Fibroblast of skin of back (primary cell): ENCODE measurements at places on chromosomes 4 and X.

- no peak for DNase-seq
Observed at GRCh38 chr4:10079912-10080588, 36.5 kb downstream of the WDR1 start.

DNA sequence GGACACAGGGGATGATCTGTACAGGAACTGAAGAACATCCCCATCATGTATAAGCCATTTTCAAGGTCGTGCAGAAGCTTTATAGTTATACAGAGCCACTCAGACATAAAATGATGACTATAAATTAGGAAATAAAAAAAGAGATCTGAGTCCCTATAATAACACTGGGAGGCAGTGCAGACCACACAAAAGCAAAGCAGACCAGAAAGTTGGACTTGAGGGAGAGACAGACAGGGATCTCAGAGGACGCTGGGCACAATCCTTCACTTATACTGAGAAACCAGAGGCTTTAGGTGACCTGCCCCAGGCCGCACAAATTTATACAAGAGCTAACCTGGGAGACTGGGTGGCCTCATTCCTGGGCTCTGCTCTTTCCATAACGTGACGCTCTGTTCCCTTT lies 70.5 kb downstream of the HADH start:
- peak; percentile 50 for DNase-seq

GRCh38 chr4:81506731-81507130 lies 35.0 kb upstream of the RASGEF1B start:
- no peak for DNase-seq

GRCh38 chr4:8861576-8862295 lies 9.9 kb downstream of the HMX1 start:
- no peak for DNase-seq

GRCh38 chr4:174742561-174742960 lies 86.5 kb downstream of the GLRA3 start:
- DNase-seq = no peak

- DNase-seq = peak; percentile 73
Observed at GRCh38 chrX:130975947-130976346, 72.9 kb upstream of the ENOX2 start.

- no peak for DNase-seq
Observed at GRCh38 chr4:109229028-109229427, 73.4 kb downstream of the COL25A1 start.

DNA sequence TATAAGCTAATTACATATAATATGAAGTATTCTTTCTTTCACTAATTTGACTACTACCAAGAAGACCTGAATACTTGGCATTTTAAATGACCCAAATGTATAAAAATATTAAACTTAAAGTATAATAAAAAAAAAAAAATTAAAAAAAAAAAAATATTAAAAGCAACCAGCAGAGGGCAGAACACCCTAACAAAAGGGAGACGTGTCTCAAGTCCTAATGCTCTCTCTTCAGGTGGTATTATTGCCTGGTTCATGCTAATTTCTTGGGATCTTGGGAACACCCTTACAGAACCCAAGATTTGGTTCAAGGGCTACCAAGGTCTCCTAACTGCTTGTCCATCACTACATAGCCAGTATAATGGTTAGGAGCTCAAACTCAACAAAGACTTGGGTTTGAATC lies 754.8 kb downstream of the RAB28 start:
- peak; percentile 7 for DNase-seq

DNA sequence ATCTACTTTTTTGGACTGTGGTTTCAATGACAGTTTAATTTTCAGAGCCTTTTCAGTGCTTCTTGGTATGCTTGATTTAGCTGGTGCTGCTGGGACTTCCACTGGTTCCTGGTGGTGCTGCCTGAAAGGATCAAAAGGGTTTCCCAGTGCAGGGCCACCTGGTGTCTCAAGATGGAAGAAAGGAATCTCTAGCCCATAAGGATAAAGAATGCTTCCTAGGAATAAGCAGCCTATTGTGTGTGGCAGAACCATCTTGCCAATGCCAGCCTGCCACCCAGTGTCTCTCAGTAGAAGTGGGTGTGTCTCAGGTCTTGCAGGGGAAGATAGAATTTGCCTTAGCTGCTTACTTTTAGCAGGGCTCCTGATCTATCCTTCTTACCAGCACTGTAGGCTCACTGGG lies 15.0 kb upstream of the RAI2 start:
- DNase-seq = no peak

GRCh38 chr4:45910511-45910910 lies 213.3 kb downstream of the GABRG1 start:
- no peak for DNase-seq

- no peak for DNase-seq
Observed at GRCh38 chrX:78237127-78237526, 90.3 kb downstream of the CYSLTR1 start.

GRCh38 chr4:158766434-158767044 lies 2.3 kb upstream of the FNIP2 start:
- DNase-seq = no peak

DNA sequence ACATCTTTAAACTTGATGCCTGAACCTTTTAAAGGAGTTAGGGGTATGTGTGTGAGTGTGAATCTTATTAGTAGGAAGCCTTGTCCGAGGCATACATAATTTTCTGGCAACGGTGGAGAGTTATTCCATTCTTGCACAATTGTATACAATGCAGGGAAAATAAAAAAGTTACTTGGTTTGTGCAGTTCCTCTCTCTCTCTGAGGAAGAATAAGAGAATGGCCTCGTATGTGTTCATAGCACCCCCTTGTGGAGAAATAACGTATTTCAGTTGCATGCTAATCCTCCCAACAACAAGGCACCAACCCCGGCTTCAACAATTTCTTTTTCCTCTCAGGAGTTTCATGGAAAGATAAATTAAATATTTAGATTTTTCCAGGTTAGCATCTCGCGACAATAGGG lies 33.7 kb upstream of the FGF13 start:
- peak; percentile 25 for DNase-seq

GRCh38 chr4:61199873-61200186 lies 296 bp upstream of the ADGRL3 start:
- no peak for DNase-seq

- no peak for DNase-seq
Observed at GRCh38 chr4:125070861-125071260, 243.9 kb upstream of the FAT4 start.

DNA sequence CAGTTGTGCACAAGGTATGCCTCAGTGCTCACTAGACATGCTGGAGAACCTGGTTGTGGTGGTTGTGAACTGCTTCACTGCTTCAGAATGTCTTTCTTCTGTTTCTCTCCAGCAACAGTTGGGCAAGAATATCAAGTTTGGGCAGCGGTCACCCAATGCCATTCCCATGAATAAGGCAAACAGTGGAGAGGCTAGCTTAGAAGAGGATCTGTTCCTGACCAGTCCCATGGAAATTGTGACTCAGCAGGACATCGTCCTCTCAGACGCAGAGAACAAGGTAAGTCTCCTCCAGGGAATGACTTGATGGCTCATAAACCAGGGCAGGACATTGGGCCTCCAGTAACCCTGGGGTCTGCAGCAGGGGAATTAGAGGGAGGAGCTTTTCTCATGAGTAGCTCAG lies 79.9 kb downstream of the AASDH start:
- DNase-seq = peak; percentile 23

GRCh38 chrX:154732421-154733065 lies 18.3 kb downstream of the GAB3 start:
- DNase-seq = peak; percentile 54

DNA sequence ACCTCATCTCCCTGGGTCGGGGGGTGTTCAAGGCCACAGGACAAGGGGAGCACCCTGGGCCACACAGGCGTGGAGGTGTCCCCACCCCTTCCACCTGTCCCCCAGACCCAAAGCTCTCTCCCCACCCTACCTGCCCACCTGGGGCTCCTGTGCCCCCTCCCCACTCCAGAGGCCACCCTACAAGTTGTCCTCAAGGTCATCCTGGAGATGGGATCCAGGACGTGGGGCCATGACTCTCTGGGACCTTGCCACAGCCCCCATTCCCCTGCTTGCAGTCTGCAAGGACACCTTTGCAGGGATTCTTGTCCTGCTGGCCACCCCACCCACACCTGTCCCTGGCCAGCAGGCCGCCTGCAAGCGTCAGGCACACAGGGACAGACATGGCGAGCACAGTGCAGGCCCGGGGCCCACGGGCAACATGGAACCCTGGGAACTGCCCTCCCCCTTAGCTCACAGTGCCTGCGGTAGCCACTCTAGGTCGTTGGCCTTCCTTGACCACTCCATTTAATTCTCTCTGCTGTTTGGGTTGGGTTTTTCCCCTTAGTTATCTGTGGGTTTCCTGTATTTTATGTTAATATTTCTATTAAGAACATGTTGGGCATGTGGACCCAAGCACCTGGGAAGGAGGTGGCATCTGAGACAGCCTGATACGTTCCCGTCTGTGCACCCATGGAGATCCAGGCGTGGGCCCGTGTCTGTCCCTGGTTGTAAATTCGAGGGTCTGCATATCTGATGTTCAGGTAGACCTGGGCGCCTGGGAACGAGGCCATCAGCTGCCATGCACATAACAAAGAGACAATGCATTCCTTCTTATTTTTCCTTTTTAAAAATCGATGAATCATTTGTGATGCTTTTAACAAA lies 197.5 kb downstream of the AFAP1 start:
- no peak for DNase-seq

DNA sequence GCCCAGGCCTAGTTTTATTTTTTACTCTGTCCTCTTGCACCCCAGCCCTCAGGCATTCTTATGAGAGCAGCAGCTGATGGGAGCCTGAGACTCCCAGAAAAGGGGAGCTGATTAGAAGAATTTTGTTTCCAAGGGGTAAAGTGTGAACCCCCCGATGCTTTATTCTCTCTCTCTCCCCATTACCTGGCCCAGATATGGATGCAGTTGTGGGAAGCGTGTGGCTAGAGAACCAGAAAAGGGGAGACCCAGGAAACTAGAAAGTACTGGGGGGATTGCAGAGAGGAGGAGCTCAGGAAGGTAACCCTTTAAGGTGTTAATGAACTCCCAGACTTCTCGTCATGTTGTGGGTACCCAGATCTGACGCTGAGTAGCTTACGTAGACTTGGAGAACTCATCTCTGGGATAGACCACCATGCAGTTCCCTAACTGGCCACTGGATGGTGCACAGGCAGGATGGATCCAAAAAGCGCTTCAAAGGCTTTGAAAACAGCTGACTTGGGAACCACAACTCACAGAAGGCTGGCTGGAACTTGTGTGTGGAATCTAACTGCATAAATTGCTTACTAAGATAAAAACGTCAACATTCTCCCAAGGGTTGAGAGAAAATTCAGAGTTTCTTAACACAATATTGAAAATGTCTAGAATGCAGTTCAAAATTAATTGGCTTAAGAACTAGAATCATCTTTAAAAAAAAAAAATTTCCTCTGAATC lies 64.7 kb downstream of the TBC1D14 start:
- DNase-seq = peak; percentile 84

GRCh38 chr4:88018466-88018865 lies 11.0 kb downstream of the PKD2 start:
- DNase-seq = no peak

DNA sequence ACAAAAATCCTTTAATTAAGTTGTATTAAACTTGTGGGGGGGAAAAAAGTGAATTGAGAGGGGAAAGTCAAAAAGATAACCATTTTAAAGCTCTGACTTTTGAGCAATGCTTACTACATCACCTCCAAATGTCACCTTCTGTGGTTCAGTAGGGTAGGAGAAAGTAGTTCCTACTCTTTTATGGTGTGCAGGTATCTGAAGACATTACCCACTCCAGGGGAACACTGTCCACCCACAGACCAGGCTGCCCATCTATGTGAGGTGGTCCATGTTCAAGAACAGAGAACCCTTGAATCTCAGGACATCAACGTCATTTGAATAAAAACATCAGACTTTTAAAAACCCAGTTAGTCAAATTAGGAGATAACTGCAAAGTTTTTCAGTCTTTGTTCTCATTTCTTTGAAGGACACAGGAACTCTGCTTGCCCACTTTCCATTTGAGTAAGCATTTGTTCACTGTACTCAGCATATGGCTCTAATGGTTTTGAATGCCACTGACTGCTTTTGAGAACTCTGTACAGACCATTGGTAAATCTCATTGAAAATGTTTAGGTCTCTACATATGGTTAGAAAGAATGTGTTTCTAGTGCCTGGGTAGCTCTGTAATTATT lies 18.4 kb downstream of the NMU start:
- DNase-seq = no peak

GRCh38 chr4:174317531-174317930 lies 33.8 kb downstream of the CEP44 start:
- DNase-seq = peak; percentile 18

- DNase-seq = peak; percentile 46
Observed at GRCh38 chrX:69133921-69134542, 31.2 kb downstream of the PJA1 start.

DNA sequence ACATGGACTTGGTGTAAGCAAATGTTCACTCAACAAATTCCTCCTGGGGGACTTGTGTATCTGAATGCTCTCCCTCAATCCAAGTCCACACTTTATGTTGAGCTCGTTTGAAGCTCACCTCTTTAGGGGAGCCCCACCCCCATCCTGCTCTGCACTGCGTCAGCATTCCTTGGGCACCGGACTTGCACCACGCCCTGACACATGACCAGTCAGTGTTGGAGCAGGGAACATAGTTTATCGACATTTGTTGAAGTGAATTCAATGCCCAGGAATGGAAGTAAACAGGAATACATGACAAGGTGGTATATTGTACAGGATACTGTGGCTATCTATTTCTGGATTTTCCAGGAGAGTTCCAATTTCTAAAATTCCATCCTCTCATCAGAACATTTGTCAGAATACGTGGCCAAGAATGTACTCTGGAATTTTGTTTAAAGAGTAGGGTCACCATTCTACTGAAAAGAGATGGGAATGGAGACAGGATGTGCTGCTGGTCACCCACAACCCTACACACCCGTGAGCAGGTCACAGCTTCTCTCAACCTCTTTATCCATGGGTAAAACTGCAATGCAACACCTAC lies 60.0 kb upstream of the LNX1 start:
- peak; percentile 5 for DNase-seq
